DMS53 (cell line): ENCODE measurements at places on chromosomes 2 and 18.

GRCh38 chr18:59267503-59268126, 5.6 kb downstream of the RAX start:
- peak; percentile 65 for DNase-seq

DNA sequence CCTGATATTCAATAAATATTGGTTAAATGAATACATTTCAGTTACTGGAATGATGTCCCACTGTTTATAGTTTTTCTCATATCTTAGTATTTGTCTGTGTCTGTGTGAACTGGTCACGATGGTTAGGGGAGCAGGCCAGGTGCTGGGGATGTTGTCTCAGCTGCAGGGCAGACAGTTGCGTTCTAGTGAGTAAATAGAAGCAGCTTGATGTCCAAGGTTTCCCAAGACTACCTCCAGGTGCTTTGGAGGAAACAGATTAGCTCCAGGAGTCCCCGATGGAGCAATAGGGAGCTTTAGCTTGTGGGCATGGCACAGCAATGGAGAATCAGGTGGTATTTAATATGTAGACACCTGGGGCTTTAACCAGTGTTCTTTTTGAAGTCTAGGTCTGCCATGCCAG, 75.5 kb downstream of the GULP1 start:
- peak; percentile 98 for DNase-seq

DNA sequence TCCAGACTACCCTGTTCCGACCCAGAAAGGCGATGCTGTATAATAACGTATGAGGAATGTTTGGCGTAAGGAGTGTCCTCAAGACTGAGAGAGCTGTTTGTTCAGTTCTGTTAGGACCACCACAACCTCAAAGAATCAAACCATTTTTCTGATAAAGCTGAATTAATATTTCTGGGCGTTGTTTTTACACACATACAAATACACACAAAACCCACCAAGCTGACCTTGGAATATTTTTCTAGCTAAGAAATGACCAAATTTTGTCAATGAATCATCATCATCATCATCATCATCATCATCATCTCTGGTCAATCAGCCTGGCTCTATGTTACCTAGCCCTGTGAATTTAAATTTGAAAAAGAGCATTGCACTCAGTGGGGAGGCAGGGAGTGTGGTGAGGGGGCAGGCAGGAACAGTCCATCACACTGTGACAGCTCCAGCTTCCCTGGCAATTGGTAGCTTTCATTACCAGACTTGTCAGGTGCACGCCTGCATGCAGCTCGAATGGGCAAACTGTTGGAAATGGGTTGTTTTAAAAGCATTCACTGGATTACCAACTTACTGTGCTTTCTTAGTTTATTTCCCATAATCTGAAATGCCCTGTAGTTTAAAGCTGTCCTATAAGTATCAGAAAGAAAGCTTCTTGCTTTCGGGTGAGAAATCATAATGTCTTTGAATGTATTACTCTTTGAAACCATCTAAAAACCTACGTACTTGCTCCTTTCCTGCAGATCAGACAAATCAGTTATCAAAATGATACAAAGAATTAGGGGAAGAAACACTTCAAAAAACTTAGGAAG, 6.9 kb upstream of the POU3F3 start:
- no peak for DNase-seq

DNA sequence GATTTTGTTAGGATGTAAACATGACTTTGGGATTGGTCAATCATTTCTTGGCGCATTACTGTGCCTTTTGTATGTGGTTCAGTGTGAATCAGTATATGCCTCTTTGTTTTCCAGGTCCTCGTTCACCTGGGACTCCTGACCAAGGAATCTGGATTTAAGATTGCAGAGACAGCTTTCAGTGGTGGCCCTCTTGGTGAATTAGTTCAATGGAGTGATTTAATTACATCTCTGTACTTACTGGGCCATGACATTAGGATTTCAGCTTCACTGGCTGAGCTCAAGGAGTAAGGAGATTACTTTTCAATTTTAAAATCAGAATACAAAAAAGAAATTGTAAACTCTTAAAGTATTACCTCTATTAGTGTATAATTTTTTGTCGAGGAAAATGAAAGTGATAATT, 87.6 kb downstream of the MGAT5 start:
- no peak for DNase-seq

DNA sequence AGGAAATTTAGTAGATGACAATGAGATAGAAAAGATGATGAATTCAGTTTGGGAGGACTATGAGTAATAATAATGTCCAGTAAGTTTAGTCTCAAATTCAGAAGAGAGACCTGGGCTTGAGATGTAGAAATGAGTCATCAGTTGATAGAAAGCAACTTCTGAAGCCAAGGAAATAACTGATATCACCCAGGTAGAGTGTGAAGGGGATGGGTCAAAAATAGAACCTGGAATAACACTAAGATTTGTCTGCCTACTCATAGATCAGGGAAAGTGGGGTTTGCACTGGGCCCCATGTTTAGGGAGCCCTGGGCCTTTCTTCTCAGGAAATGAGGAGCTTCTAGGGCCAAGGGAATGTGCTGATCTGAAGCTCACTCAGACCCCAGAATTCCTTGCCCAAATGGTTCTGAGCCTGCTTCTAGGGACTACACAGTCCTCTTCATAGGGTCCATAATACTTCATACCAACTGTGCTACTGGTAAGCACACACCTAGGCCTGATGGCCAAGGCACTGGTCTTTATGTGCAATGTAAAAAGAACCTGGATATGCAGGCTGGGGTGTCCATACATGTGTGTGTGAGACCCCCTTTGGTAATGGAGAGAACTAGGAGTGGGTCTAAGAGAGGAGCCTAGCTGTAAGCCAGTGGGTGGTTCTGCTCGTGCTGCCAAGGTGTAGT, 141.2 kb downstream of the IKZF2 start:
- DNase-seq = no peak

DNA sequence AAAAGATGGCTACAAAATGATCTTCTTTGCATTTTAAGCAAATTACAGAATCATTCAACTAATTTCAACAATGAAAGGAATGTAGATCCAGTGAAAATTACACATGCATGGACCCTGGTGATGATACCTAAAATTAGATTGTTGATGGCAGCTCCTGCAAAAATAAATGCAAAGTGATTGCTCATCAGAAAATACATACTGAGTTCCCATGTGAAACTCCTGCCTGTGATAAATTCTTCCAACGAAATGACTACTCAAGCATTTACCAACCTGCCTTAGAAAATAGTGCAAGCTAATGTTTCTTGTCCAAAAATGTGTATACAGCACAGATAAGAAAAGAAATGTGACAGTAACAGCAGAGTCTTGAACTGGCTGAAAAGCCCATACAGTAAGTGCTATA, 300.0 kb upstream of the REV1 start:
- DNase-seq = no peak

DNA sequence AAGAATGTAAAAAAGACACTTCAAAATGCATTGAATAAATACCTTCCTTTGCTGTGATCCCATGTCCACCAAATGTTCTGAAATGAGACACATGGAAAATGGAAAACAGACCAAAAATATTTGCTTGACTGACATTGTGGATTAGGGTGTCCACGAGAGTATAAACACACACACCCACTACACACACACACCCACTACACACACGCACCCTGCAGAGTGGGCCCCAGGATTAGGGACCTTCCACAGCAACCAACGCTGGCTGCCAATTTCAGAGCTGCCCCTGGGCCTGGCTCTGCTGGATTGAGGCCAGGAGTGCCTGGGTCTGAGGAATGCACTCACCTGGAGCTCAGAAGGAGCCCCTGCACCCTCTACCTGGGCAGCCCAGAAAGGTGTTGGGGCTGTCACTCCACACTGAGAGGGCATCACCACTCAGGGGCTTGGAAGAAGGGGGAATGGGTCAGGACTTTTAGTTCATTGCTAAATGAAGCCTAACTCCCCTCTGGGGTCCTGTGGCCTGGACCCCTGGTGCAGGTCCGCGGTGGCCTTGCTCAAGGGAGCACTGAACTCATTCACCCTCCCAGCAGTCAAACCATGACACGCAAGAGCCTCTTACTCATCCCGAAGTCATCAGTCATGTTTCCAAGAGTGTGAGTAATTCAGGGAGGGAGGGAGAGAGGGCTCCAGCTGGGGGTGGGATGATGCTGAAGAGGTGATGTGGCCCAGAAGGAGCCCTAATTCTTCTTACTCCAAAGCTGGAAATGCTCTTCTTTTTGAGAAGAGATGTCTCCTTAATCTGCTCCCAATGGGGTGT, 50.2 kb upstream of the PLB1 start:
- DNase-seq = peak; percentile 29

DNA sequence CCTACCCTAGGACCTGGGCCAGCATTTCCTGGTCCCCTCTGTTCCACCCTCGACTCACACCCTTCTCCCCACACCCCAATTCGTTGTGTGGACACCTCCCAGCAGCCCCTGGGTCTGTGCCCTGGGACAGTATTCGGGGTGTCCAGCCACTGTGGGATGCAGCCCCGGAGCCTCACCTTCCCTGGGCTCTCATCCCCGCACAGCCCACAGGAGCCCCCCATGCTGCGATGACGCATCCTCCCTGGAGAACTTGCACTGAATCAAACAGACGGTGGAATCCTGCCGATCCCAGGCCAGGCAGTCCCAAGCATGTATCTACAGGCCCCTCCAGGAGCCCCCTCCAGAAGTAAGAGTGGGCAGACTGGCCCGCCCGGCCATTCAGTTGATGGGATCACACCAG, 9.7 kb downstream of the ITM2C start:
- DNase-seq = no peak

DNA sequence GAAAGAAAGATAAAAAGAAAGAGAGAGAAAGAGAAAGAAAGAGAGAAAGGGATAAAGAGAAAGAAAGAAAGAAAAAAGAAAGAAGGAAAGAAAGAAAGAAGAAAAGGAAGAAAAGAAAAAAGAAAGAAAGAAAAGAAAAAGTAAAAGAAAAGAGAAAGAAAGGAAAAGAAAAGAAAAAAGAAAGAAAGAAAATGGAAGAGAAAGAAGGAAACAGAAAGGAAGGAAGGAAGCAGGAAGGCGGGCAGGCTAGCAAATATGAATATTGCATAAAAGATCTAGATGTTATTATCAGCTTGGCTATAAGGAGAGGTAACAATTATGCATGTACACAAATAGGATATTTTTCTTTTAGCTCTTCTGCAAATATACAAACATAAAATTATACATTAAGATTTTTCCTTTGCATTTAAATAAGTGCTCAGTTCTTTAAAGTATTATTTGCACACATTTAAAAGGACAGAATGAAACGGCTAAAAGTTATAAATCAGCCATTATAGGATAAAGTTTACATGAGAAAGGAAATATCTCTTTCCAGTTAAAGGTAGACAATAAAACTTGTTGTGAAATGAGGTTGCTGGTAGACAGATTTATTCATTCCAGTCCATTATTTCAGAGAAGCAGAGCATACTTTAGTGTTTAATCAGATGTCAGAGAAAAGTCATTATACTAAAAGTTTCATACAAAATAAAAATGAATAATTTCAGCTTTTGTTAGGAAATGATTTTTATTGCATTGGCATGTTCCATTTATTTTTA, 511.4 kb downstream of the KCNJ3 start:
- DNase-seq = no peak

- no peak for DNase-seq
Observed at GRCh38 chr2:120110507-120110906, 97.6 kb downstream of the EPB41L5 start.

DNA sequence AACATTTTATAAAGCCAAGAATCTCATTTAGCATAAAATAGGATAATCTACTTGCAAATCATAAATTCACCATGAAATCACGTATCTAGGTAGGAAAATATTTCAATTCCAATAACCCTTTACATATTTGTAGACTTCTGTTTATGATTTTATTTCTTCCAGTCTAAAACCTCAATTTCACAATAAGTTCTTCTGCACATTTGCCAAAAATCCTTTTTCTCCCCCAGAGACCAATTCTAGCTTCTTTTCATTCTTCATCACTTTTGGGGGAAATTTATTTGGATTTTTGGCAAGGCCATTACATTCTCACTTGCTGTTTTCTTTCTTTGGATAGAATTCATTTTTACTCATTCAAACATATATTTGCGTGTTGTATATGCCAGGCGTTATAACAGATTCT, 86.8 kb downstream of the SPRED2 start:
- DNase-seq = no peak

DNA sequence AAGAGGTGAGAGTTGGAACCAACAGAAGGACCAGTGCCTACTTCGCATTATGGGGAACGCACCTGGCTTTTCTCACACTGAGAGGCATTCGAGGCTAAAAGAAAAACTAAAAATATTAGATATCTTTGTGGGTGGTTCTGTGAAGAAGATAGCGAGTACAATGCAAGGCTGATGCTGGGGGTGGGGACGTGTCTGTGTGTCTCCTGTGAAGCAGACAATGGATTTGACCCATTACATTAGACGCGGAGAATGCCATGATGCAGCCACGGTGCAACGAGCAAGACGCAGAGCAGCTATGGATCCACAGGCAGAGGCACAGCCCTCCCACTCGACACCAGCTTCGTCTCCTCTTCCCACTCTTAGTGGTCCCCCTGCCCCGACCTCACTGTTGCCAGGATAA, 61.0 kb downstream of the ADCY3 start:
- no peak for DNase-seq

GRCh38 chr18:50956116-50956515, 11.7 kb upstream of the ELAC1 start:
- no peak for DNase-seq

- DNase-seq = peak; percentile 15
Observed at GRCh38 chr2:226797989-226798421, 1.6 kb downstream of the IRS1 start.

- no peak for DNase-seq
Observed at GRCh38 chr18:76134628-76135027, 360.4 kb downstream of the ZNF516 start.

- DNase-seq = no peak
Observed at GRCh38 chr2:219524817-219525216, 10.5 kb downstream of the ASIC4 start.

DNA sequence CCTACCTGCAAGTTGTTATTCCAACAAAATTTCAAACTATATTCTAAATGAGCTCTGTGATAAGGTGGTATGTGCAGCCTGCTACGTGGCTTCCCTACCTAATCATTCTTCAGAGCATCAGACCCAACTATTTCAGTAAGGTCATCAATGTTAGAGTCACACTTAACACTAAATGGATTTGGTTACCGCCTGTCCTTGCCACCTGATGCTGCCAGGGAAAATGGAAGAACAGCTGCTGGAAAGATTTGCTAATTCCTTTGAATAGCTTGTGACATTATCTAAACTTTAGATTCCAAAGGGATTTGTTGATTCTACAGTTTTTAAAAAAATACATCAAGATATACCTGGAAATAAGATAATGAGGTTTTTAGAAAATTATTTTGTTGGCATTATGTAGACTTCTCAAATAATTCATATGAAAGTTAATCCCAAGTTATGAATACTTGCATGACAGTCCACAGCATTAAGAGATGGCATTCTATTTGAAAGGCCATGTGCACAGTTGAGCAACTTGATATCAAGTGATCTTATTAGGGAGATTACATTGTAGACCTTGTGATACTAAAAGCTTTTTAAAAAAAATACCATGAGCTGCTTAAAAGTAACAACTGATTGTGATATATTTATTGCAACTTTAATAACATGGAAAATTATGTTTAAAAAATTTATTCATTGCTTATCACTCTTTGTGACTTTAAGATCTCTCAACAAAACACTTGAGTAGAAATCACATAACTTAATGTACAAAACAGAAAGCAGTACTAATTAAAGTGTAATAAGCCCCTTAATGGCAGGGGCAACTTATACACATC, 98.3 kb upstream of the UGP2 start:
- DNase-seq = no peak

GRCh38 chr18:42641996-42642395, 473.5 kb downstream of the RIT2 start:
- DNase-seq = no peak
